ENCODE measurements at places on chromosomes 13 and 19.

DNA sequence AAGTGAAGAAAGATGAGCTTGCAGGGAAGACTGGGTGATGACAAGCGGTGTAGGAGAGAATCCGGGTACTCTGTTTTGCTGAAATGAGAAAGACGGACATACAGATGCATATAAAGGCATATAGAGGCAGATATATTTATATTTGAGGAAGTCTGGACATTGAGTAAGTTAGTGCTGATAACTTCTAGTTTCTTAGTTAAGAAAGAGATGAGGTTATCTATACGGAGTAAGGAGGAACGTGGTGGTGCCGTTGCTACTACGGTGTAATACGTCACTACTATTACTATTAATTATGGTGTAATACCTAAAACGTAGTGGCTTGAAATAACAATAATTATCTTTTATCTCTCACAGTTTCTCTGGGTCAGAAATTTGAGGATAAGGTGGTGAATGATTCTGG lies 9.8 kb upstream of the CPB2 start:
- DNase-seq: no peak

DNA sequence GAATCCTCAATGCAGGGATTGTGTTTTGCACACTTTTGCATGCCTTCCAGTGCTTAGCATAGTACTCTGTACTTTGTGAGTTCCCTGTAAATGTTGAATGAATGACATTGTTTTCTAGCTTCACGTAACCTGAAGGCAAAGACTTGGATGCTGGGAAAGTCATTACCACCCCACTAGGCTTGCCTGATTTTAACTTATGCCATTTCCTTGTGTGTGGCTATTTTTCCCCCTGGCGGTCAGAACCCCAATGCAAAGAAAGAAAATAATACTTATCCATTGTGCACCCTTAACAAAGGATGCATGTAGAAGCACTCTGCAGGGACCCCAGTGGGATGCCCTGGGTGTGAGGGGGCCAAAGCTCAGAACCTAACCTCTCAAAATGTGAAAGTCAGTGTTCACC lies 1.2 kb upstream of the ENOX1 start:
- DNase-seq: no peak

DNA sequence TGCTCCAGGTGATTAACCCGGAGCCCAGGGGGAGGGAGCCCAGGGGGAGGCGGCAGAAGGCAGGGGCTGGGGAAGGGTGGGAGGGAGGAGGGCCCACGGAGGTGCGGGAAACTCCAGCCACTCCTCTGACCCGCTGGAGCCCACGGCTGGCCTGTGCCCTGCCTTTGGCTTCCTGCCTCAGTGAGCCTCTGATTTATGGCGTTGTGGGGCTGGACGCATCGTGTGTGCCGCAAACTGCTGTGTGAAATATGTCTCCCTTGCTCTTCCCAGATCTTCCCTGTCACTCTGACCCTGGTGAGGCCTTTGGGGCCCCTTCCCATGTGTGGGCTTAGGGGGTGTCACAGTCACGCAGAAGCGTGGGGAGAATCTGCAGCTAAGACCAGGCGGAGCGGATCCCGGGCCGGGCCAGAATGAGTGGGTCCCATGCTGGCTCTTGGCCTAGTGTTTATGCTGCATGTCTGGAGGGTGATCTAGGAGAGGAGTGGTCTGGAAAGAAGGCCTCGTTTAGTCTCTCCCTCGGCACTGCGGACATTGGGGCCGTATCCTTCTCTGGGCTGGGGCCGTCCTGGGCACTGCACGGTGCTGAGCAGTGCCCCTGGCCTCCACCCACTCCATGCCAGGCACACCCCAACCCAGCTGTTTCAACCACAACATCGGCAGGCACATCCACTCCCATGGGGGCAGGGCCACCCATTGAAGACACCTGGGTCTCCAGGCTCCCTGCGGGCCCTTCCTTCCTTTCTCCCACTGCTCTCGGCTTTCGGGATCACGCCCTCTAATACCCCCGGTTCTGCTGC lies 123.0 kb downstream of the KDM4B start:
- no peak for DNase-seq

DNA sequence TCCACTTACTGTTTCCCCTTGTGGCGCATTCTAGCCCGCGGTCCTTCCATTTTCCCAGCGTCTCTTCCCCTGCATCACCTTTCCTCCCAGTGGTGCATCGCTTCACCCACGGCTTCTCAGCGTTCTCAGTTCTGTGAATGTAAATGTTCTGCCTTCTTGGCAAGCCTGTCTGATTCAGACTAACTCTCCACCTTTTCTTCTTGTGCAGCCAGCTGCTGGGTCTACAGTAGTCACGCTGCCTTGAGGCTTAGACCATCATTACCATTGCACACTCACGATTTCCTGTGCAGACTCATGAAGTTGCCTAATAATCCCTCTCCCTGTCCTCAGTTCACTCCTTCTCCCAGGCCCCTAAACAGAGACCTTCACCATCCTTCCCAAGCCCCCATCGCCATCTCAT lies 75.0 kb downstream of the DHRS12 start:
- no peak for DNase-seq

GRCh38 chr13:68023838-68024581 lies 793.9 kb upstream of the PCDH9 start:
- DNase-seq: no peak

GRCh38 chr19:46030812-46031550 lies 8.1 kb upstream of the PGLYRP1 start:
- no peak for DNase-seq

DNA sequence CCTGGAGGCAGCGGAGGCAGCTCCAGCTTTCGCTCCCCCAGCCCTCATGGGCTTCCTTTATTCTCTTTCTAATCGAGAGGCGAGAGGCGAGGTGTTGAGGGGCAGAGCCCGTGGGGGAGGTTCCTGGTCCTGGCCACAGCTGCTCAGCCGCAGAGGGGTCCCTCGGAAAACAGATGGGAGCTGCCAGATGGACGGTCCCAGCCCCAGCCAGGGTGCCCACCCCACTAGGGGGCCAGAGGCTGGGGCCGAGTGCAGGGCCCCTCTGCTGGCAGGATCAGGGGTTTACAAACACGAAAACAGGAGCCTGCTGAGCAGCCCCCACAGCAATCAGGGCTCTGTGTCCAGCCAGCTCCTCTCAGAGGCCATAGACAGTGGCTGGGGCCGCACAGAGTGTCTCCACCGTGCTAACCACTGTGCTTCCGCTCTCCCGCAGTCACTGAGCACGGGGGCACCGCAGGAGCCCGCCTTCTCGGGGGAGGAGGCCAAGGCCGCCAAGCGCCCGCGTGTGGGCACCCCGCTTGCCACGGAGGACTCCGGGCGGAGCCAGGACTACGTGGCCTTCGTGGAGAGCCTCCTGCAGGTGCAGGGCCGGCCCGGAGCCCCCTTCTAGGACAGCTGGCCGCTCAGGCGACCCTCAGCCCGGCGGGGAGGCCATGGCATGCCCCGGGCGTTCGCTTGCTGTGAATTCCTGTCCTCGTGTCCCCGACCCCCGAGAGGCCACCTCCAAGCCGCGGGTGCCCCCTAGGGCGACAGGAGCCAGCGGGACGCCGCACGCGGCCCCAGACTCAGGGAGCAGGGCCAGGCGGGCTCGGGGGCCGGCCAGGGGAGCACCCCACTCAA lies 182.2 kb downstream of the KDM4B start:
- DNase-seq: no peak

GRCh38 chr19:1284979-1285736 lies 515 bp upstream of the EFNA2 start:
- DNase-seq: no peak

GRCh38 chr13:109938255-109938936 lies 152.0 kb upstream of the IRS2 start:
- DNase-seq: no peak

DNA sequence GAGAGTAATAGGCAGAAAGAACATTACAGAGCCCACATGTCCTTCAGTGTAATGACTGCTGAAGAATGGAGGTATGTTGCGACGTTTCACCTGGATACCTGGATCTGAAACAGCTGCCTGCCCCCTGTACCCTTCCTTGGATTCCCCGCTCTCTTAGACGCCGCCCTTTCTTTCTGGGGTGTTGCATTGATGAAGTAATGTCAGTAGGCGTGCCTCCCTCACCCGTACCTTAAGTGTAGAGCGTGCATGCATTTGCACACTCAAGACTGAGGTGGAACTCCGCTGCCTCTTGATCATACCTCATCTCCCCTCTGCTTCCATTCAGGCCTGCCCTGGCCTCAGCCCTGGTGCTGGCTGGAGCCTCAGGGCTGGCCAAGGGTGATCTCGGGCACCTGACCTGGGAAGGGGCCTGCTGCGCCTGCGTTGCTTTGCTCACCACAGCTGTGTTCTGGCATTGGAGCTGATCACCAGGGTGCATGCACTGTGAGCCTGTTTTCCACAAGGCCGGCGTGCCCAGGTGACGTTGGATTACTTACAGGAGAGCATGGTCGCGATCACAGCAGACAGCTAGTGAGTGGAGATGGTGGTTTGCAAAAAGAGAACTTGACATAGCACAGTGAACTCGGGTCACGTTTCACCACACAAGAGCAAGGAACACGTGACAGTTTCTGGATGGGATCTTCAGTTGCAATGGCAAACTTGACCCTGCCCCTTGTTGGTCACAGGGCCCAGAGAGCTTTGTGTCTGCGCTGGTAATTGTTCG lies 99.0 kb downstream of the ARHGEF7 start:
- DNase-seq: no peak

DNA sequence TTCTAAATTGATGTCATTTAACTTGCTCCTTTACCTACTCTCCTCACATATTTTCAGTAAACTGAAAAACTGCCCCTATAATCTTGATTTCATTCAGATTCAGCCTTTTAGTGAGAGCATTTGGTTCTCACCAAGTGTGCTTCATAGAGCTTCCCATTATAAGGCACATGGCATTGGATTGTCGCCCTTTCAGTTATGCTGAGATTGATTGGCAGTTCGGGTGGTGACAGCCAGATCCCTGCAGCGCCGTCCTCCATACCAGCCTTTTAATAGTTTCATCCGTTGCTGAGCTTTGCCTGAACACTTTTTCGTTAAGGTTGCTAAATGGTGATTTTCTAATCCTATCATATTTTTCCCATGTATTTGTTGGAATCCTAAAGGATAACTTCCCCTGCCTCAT lies 80.4 kb downstream of the DHRS12 start:
- no peak for DNase-seq

DNA sequence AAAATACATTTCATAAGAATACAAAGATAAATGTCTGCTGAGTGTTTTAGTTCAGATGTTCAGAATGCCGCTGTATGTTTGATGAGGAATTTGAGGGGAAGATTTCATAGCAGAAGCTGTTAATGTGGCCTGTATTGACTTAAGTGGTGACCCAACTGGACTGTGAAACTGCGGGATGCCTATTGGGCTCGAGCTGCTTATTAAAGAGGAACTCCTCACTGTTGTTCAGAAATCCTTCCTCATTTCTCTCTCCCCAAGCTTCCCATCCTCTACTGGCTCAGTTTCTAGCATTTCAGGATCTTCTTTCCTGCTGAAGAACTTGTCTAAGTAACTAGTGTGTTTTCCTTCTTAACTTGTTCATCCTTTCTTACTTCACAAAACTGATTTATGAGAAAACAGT lies 20.4 kb downstream of the DGKH start:
- no peak for DNase-seq

DNA sequence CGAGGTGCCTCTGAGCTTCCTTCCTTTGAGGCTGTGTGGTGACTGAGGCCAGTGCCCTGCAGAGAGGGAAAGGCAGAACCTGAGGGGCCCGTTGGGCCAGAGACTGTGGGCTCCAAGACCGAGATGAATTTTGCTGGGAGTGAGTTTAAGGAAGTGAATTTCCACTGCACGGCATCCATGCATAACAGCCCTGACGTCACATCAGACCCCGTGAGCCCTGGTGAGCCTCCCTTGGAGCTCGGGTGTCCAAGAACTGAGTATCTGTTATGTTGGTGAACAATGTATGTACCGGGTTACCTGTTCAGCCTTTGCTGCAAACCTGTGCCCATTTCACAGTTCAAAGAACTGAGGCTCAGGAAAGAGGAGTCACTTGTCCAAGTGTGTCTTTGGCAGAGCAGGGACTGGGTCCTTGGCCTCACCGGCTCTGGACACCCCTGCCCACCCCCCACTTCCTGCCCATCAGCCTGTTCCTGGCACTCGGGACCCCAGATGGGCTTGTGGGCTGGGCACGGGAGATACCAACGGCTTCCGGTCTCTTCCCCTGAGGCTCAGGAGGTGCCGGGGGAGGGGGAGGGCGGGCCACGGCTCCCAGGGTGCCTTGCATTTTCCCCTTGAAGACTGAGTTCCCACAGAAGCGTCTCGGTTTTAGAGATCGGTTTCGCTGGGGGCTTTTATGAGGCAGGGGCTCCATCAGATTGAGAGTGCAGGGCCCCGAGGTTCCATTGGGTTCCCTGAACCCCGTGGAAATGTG lies 33.7 kb downstream of the NFILZ start:
- peak; percentile 35 for DNase-seq

DNA sequence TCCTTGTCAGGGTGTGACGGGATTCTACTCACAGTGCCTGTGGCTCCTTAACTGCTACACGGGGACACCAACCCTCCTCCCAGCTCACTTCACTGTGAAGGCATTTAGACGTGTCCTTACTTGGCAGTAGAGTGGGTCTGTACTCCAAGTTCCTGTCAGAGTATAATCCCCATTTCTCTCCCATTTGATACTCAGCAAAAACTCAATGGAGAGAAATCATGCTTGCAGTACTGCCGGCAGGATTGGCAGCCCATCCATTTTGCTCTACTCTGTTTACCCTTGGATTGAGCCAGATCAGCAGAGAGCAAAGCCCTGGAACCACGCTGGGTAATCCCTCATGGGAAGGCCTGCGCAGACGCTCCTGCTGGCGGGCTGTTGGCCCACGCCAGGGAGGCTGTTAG lies 28.9 kb downstream of the ARL11 start:
- no peak for DNase-seq

DNA sequence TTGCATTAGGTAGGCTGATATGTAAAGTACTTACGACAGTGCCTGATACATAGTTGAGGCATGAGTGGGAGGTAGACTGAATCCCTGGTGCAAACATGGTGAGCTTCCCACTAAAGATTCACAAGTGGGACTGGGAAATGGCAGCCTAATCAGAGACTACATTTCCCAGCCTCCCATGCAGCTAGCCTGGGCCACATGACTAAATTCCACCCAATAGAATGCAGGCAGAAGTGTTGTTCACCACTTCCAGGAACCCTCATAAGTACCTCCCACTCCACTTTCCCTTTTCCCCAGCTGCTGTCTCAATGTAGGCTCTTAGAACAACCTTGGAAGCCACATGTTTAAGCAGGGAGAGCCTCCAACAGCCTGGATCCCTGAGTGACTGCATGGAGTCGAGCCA lies 104.9 kb downstream of the CACNA1A start:
- no peak for DNase-seq

DNA sequence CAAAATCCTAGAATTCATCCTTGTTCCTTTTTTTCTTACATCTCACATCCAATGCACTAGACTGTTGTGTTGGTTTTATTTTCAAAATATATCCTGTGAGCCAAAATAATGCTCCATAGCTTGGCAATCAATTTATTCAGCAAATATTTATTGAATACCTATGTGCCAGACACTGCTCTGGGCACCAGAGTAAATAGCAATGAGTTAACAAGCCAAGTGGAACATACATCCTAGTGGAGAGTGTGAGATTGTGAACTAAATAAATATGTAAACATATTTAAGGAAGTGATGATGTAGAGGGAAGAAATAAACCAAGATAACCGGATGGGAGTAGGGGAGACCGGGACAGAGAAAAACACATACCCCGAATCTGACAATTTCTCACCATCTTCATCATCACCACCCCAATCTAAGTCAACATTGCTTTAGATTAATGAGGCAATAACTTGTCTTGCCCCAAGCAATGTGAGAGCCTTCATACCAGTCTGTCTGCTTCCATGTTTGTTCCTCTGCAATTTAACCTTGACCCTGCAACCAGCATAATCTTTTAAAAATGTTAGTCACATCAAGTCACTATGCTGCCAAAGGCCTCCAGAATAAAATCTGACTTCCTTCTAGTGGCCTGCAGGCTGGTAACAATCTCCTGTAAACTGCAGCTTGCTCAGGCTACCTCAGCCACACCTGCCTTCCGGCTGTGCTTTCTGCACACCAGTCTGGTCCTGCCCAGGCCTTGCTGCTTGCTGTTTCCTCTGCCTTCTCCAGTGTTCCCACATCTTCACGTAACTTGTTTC lies 199.2 kb downstream of the DLEU7 start:
- no peak for DNase-seq
